ENCODE measurements at places on chromosomes 1 and 21.

DNA sequence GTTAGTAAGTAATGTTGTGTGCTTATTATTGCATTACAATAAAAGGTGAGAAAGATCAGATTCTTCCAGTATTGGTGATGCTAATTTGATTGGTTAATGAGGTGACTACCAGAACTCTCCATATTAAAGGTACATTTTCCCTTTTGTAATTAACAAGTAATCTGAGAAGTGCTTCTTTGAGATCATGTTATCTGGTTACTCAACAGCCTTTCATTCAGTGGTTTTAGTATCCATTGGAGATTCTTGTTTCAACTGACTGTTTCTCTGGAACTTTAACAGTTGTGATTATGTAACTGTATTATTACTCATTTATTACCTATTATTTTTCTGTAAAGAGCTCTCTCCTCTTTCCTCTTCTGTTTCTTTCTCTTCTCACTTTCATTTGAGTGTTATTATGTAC, 86.7 kb downstream of the PEX14 start:
- DNase-seq = no peak

GRCh38 chr1:51610637-51611036, 6.3 kb upstream of the OSBPL9 start:
- no peak for DNase-seq

- no peak for DNase-seq
Observed at GRCh38 chr1:52876843-52877242, 34.3 kb downstream of the ZYG11A start.

GRCh38 chr21:39184050-39184980, 1.1 kb upstream of the PSMG1 start:
- DNase-seq = no peak

GRCh38 chr1:245779797-245780755, 625.3 kb downstream of the KIF26B start:
- DNase-seq = no peak

DNA sequence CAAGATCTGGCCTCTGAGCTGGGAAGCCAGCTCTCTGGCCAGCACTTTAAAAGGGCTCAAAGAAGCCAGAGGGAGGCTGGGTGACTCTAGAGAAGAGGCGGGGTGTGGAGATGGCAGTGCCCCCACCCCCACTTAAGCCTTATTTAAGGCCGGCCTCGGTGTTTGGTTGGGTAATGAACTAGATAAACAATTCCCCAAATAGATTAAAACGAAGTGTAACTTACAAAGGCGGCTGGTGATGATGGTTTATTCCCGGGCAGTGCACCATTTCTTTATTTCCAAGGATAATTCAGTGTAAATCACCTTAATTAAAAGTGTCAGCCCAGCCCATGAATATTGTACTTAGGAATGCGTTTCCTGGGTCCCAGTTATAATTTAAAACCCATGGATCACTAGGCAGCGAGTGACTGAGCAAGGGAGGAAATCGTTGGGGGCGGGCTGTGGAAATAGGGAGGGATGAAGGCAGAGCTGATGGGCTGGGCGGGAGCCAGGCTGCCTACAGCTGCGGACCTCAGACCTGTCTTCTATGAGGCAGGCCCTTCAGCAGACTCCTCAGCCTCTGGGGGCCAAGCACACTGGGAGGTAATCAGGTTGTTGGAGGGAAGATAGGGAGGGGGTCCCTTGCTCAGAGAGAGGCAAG, 54.9 kb downstream of the TMEM53 start:
- DNase-seq = no peak

DNA sequence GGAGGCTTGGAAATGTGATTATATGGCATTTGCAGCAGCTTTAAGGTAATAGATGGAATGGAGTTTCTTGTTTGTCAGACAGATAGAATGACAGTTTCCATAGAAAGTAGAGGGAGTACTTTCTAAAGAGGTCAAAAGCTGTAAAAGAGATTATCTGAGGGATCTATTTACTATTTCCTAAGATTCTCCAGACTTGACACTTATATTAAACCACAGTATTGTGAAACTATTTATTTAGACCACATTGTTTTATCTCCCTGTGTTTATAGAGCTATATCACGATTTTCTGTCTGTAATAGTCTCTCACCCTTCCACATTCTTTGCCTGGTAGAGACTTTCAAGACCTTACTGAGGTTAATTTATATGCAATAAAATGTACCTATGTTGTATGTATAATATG, 66.7 kb downstream of the MAN1A2 start:
- no peak for DNase-seq

GRCh38 chr1:37954316-37954971, 7.6 kb upstream of the INPP5B start:
- DNase-seq = no peak

- no peak for DNase-seq
Observed at GRCh38 chr1:175244206-175244605, 51.6 kb upstream of the KIAA0040 start.

- DNase-seq = no peak
Observed at GRCh38 chr1:72357411-72357810, 75.1 kb upstream of the NEGR1 start.

DNA sequence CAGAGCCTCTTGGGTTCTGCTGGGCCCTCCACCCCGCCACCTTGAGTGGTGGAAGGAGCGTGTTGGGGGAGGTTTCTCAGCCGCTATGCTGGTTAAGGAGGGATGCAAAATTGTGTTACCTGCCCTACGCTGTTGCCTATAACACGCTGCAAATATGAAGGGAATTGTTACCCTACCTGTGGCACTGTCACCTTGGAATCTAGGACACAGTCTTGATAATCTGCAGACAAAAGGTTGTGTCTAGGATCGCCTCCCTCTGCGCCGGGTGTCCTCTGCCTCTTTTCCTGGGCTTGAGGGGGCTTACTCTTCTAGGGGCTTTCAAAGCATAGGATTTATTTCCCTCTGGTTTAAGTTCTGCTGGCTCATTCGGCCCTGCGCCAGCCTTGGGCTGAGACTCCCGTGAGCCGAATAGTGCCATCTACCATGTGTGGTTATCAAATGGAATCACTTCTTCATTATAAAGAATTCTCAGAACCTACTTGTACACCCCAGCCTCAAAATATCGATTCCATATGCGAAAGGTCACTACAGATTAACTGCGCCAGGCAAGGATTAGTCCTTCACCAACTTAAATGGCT, 697 bp downstream of the SLC22A15 start:
- no peak for DNase-seq

DNA sequence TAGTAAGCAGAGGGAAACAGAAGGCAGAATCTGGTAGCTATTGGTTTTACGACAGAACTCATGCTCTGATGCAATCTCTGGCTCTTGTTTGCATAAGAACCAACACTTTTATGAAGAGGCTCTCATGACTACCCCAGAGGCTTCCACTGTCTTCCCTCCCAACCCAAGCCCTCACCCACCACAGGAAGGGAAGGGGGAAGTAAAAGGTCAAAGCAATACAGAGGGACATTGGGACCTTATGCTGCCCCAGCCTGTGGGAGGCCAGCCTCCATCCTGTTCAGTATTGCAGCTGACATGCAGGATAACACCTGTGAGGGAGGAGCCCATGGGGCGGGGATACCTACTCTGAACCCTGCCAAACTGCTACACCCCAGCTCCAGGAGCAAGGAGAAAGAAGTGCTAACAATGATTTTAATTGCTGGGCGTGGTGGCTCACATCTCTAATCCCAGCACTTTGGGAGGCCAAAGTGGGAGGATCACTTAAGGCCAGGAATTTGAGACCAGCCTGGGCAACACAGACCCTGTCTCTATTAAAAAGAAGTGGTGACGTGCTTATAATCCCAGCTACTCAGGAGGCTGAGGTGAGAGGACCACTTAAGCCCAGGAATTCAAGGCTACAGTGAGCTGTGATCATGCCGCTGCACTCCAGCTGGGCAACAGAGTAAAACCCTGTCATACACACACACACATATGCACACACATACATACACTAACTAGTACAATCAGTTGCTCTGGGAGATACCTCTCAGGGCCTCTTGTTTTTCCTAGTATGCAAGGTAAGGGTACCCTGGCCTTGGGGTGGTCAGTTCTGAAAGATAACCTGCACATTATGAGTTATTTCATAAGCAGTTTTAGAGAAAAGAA, 9.5 kb downstream of the MR1 start:
- no peak for DNase-seq

DNA sequence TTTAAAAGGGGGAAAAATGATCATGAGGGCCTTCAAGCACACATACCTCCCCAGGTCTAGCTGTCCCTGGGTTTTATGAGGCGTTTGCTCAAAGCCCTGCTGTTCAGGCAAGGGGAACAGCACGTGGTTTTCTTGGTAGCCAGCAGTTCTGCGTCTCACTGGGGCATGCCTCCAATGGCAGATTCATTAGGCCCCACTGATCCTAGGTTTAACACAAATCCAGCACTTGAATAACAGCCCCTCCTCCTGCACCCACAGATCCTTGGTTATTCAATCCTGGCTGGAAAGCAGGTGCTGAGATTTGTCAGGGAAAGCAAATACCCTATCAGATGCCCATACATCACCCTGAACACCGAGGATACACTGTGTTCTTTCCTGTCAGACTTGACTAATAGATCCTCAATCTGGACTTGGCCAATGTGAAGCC, 106.4 kb downstream of the ZC3H11B start:
- DNase-seq = no peak
